ENCODE measurements at places on chromosomes 13 and 19. TPM values are rescaled to one million over a fixed set of nuclear protein-coding genes. Genes with fewer than 3 reads are reported as not detected.

Gene ZNF573
- polyA plus RNA-seq = 0.50 TPM

Gene OR7D2
- polyA plus RNA-seq = not detected

Gene KISS1R
- polyA plus RNA-seq = 0.22 TPM

Gene IGFL2
- not detected for polyA plus RNA-seq

Gene OR7A17
- polyA plus RNA-seq = not detected

Gene CARM1
- polyA plus RNA-seq = 13.7 TPM

Gene ZNF235
- 2.7 TPM for polyA plus RNA-seq

Gene SYNE4
- 0.89 TPM for polyA plus RNA-seq

Gene PLD3
- 81.6 TPM for polyA plus RNA-seq

Gene KCNRG
- 0.37 TPM for polyA plus RNA-seq

Gene MBD3L2B
- not detected for polyA plus RNA-seq

Gene CNFN
- polyA plus RNA-seq = 15.7 TPM

All from spleen (tissue), 13 donors.